ENCODE measurements at places on chromosomes 11 and 22. TPM values are rescaled to one million over a fixed set of nuclear protein-coding genes. Genes with fewer than 3 reads are reported as not detected.
A peak's percentile ranks its signal among the peaks of the same experiment; 100 is the strongest.

- no peak for DNase-seq
Observed at GRCh38 chr11:95086836-95087570, 2.6 kb upstream of the ENDOD1 start.

Gene HOATZ
- not detected for total RNA-seq

- no peak for DNase-seq
Observed at GRCh38 chr22:26457661-26458272, 25.8 kb downstream of the HPS4 start.

DNA sequence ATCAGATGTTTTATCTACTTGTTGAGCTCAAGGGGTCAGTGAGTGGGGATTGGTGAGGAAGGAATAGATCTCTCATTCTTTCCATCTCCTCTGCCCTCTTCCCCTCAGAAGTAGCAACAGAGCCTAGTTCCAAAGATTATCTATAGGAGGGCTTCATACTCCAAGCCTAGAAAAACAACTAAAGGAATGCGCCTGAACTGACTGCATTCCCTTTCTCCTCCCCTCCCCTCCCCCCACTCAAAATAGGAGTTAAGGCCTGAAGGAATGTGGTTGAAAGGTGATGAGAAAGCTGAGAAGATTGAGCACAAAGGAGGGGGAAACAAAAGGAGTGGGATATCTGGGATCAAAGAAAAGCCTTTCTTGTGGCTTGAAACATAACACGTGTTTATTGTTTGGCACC is 10.5 kb downstream of the EMSY start:
- DNase-seq: no peak

DNA sequence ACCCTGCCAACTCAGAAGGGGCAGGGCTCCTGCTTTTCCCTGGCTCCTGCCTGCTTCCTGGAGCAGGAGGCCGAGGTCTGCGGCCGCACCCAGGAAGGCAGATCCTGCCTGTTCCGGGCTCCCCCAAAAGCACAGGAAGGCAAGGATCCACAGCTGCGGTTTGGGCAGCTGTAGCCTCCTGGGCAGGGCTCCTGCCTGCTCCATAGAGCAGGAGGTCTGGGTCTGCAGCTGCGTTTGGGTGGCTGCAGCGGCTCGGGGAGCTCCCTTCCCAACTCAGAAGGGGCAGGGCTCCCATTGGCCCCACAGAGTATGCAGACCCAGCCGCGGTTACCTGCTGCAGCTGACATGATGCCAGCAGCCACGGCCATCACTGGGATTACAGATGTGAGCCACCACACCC is 5.5 kb downstream of the UPK2 start:
- DNase-seq: no peak

GRCh38 chr22:39247361-39247760 is 2.6 kb upstream of the PDGFB start:
- DNase-seq: no peak

GRCh38 chr11:117664897-117665296 is 132.1 kb downstream of the DSCAML1 start:
- DNase-seq: no peak

Gene SLC35C1
- total RNA-seq: 17.1 TPM

- DNase-seq: peak; percentile 67
Observed at GRCh38 chr11:118488480-118489109, 38.7 kb upstream of the TTC36 start.

DNA sequence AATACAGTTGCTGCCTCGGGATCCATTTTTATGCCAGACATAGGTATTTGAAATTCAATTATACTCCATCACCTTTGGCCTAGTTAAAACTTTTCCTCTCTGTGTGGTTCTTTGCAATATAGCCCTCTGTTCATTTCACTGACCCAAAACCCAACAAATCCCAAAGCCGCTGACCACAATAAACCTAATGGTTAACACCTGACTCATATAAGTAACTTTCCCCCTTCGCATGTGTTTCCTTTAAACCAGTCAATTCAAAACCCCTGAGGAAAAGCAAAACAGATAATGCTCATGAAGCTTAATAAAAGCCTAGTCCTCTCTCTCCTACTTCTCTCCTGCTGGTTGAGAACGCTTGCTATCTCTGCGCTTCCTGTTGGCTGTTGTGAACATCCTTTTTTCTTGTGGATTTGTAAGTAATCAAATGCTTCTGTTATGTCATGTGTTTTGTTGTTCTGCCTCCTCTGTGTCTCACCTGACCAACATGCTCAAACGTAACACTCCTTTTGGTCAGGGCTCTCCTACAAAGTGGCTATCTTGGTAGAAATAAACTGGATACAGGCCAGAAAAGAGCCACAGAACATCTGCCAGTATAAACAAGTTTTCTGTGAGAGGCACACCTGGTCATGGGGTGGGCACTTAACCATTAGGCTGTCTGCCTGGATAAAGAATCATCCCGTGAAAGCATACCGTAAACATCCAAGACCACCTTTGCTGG is 652.6 kb downstream of the METTL15 start:
- no peak for DNase-seq

DNA sequence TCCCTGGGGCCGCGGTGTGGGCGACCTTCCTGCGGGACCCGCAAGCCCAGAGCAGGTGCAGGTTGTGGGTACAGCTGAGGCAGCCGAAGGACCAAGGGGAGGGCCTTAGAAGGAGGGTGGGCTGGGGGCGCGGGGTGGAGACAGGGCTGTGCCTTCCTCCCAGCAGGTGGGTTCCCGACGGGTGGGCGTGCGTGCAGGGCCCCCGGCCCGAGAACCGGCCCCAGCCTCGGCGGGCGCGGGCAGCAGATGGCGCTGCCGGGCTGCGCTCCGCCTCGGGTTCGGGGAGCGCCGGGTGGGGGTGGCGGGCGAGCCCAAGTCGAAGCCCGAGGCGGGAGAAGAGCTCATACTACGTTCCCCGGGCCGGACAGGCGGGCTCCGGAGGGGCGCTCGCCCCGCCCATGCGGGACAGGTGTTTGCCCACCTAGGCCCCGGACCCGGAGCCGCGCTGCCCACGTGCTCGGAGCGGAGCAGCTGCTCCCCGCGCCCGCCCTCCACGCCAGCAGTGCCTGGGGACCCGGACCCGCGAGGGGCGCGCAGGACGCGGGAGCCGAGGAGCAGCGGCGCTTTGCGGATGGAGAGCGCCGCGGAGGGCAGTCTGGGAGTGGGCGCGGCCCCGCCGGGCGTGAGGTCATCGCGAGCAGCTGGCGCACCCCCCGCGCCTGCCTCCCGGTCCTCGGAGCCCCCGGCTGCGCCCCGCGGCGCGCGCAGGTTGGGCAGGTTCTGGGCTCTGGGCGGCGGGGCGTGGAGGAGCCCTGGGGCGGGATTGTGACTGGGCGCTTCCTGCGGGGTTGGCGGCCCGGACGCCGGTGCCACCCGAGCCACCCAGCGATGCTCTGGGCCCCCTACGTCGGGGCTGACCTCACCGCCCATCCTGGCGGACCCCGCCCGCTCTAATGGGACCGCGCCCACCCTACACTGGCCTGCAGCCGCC is 25.3 kb downstream of the DUSP8 start:
- no peak for DNase-seq

Gene OR4D9
- not detected for total RNA-seq

GRCh38 chr11:123434262-123434661 is 4.2 kb downstream of the GRAMD1B start:
- no peak for DNase-seq

- no peak for DNase-seq
Observed at GRCh38 chr11:93288079-93288478, 42.5 kb upstream of the DEUP1 start.

Gene NAV2
- 0.39 TPM for total RNA-seq

Gene RCOR2
- total RNA-seq: 0.41 TPM

Gene MMP11
- total RNA-seq: 0.87 TPM

Gene CSTF3
- 38.6 TPM for total RNA-seq

GRCh38 chr11:116615211-116615865 is 157.4 kb downstream of the BUD13 start:
- DNase-seq: no peak

GRCh38 chr11:83282084-83282716 is 4.0 kb downstream of the CCDC90B start:
- no peak for DNase-seq

Gene SHISAL1
- total RNA-seq: not detected

Gene C11orf42
- total RNA-seq: not detected

Gene ARHGAP20
- not detected for total RNA-seq

Gene RTCB
- total RNA-seq: 102 TPM

- no peak for DNase-seq
Observed at GRCh38 chr11:108558222-108558621, 35.3 kb downstream of the EXPH5 start.

- no peak for DNase-seq
Observed at GRCh38 chr11:74269161-74269811, 42.2 kb downstream of the P4HA3 start.

Gene IGF2
- 0.16 TPM for total RNA-seq

DNA sequence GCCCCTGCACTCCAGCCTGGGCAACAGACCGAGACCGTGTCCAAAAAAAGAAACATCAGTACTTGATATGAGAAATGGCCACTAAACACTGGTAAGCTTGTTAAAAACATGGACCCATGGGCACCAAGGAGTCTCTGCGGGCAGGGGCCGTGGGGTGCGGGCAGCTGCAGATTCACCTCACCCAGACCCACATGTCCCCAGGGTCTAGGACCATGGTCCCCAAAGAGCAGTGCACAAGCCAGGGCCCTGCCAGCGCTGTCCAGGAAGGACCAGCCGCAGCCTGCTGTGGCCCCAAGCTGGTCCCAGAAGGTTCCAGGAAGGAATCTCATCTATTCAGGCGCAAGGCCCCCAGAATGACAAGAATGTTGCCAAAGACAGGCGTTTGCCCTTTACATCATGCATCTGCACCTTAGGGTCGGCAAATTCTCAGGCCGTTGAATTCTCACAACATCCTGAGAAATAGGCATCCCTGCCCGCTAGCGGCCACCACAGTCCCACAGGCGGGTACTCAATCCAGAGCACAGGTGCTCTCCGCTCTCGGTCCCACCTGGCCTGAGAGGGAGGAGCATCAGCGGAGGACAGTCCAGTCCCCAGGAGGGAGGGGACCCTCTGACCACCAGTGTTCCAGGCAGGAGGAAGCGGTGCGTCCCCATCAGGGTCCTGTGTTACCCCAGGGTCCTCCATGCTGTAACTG is 9.5 kb downstream of the YPEL1 start:
- no peak for DNase-seq

DNA sequence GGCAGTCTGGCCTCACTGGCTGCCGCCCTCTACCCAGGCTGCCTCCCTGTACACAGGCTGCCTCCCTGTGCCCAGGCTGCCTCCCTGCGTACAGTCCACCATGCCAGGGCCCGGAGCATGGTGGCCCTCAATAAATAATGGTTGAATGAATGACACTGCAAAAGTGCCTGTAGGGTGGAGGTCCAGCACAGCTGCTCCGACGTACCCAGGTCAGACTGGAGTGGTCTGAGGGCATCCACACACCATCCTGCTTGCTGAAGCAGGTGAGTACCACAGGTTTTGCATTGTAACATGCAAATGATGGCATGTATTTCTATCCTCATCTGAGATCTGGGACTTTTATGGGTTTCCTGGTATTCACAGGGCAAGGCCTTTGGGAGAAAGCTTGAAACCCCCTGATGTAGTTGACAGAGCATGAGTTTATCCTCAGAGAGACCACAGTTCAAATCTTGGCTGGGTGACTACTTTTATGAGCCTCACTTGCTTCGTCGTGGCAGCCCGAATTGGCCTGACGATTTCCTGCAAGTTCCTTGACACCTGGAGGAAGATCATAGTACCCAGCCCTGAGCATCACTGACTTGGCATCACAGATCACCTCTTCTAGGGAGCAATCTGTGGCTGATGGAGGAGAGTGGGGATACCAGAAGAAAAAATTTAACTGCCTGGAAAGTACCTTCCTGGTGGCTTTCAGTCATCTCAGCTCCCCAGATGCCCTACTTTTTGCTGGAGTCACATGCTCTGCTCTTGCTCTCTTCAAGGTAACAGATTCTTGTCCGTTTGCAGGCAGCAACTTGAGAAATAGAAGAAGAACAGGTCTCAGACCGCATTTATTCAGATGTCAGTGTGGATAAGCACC is 16.0 kb upstream of the CYB5R3 start:
- DNase-seq: no peak

DNA sequence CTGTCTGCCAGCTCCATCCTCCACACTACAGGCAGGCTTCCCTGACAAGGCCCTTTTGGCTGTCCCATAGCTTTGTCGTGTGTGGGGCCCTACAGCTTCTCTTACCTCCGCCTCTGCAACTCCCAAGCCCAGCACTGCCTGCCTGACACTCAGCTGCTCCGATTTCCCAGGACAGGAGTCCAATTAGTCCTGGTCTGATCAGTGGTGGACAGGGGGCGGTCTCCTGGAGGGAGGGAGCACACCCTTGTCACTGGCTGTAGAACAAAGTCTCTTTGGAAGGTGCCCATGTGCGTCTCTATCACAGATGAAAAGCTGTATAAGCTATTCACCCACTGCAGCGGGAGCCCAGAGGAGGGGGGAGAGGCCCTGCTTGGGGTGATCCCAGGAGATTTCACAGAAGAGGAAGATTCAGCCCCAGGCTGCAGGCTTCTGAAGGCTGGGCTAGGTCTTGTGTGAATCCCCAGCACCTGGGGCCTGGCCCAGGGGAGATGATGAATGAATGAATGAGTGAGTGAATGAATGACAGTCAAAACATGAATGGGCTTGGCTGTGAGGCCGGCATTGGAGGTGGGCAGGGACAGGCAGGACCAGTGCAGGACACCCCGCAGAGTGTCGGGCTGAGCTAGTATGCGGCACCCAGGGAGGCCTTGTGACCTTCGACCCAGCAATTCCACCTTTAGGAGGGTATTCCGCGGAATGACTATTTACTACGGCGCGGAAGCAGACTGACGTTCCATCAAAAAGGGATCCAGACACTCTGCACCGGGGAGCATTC is 142.4 kb downstream of the CACNA1I start:
- no peak for DNase-seq

Gene C11orf87
- not detected for total RNA-seq

Measured in activated T-helper 2 cell treated with anti-CD3 and anti-CD28 coated beads, Interferon-gamma antibody, Interleukin-2, Interleukin-4, amounts not matched to agents 10 μg/mL and 5 μg/mL and 100 μg/mL, durations not matched to agents 14 hours and 24 hours and 36 hours (primary cell).